AG08395 (cell line): ENCODE measurements at places on chromosomes 2 and 18.
A peak's percentile ranks its signal among the peaks of the same experiment; 100 is the strongest.

DNA sequence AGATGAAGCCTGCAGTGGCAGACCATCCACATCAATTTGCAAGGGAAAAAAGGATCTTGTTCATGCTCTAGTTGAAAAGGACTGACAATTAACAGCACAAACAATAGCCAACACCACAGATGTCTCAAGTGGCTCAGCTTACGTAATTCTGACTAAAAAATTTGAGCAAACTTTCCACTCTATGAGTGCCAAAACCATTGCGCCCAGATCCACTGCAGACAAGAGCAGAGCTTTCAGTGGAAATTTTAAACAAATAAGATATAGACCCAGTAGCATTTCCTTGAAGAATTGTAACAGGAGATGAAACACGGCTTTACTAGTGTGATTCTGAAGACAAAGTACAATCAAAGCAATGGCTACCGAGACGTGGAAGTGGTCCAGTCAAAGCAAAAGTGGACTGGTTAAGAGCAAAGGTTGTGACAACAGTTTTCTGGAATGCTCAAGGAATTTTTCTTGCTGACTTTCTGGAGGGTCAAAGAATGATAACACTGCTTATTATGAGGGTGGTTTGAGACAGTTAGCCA, 12.0 kb upstream of the ZNF396 start:
- peak; percentile 54 for DNase-seq

- no peak for DNase-seq
Observed at GRCh38 chr2:143231254-143231645, 102.0 kb downstream of the ARHGAP15 start.

- no peak for DNase-seq
Observed at GRCh38 chr18:55031164-55031563, 71.9 kb upstream of the CCDC68 start.

- no peak for DNase-seq
Observed at GRCh38 chr18:74942319-74942910, 266.5 kb downstream of the PTGR3 start.

GRCh38 chr2:146632707-146633106, 1212.1 kb upstream of the ACVR2A start:
- no peak for DNase-seq

DNA sequence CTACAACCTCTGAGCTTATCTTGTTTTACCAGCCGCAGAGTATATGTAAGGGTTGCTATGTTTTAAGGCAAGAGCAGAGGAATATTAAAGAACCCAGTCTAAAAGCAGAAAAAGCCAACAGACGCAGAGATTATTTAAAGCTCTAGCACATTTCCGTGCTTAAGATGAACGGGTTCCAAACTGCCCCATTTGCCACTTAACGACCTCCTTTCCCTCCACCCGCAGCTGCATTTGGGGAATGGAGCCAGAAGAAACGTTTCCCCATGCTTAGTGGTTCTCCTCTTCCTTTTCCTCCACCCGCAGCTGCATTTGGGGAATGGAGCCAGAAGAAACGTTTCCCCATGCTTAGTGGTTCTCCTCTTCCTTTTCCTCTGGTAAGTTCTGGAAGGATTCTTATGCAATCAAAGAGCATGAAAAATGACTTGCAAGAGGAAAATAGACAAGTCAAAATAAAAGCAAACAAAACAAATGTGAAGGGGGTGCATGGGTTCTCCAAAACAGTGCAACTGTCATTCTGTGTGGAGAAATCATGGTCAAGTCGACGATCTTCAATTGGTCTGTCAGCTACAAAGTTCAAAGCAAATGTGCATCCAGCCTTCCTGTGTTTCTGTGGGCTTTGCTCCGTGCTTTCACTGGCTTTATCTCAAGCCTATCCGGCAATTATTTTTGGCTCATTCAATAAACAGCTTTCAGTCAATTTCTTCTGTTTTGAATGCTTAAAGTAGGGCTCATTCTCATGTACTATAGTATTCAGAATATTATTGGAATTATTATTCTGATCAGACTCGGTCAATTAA, 57.8 kb downstream of the DIPK1C start:
- no peak for DNase-seq

DNA sequence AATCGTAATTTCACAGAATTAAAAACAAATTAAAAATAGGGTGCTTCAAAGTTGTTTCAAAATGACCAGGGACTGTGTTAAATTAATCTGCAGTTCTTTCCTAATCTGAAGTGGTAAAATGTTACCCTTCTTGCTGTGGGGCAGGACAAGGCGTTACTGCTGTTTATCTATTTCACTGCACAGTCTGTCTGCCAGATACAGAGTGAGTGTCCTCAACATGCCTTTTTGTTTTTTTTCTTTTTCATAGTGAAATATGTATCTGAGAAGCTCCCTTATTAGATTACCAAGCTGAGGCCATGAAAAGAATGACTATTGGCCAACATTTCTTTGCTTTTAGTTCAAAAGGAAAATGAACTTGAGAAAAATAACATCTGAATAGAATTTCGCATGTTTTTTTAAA, 38.0 kb downstream of the KCTD1 start:
- no peak for DNase-seq

GRCh38 chr2:160394153-160394552, 99.5 kb downstream of the RBMS1 start:
- DNase-seq: no peak

- DNase-seq: no peak
Observed at GRCh38 chr2:130850788-130851623, 14.3 kb downstream of the ARHGEF4 start.
